ENCODE measurements at places on chromosomes 7 and 10.

- no peak for DNase-seq
Observed at GRCh38 chr10:822661-823367, 108.7 kb downstream of the LARP4B start.

GRCh38 chr7:24017519-24017918 lies 266.5 kb upstream of the NPY start:
- DNase-seq, result no peak

DNA sequence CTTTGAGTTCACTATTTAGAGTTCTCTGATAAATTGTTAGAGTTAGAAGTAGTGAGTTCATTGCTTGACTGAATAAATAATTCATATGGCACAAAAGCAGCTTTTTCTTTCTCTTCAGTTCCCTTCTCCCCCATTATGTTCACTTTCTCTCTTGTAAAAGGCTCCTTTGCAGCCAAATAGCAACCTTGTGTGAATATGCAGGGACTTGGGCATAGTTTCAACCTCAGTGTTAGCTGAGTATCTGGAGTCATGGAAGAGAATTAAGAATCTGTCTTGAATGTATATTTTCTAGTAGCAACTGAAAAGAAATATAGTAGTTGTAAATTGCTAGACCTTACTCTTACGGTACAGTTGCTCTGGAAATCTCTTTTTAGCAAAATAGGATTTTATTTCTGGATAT lies 31.9 kb downstream of the ZEB1 start:
- no peak for DNase-seq

DNA sequence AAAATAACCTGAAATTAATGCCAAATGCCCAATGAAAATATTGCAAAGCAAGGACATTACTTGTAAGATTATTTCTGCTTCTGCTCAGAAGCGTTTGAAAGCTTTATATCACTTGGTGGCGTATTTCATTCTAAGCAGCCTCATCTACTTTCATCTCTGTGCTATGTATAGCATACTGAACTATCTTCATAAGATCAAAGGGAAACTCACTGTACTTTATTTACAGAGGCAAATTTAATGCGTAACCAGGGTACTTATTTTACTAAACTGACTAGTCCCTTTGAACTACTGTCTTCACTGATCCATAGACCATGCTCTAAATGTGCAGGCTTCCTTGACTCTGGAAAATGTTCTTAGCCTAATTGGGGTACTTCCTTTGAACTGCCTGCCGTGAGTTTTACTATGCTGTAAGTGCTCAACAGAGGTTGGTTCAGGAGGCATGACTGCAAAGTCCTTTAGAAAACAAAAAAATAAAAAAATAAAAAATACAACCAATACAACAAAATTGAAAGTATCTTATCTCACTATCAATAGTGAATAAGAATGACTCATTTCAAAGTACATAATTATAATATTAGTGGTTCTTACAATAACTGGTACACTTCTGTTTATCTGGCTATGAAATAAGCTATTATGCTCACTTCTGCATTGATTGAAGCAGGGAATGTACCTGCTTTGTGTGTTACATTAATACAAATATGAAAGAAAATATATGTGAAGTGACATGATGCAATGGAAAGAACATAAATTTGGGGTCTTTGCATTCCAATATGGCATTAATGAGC lies 41.0 kb upstream of the TSPAN12 start:
- no peak for DNase-seq

DNA sequence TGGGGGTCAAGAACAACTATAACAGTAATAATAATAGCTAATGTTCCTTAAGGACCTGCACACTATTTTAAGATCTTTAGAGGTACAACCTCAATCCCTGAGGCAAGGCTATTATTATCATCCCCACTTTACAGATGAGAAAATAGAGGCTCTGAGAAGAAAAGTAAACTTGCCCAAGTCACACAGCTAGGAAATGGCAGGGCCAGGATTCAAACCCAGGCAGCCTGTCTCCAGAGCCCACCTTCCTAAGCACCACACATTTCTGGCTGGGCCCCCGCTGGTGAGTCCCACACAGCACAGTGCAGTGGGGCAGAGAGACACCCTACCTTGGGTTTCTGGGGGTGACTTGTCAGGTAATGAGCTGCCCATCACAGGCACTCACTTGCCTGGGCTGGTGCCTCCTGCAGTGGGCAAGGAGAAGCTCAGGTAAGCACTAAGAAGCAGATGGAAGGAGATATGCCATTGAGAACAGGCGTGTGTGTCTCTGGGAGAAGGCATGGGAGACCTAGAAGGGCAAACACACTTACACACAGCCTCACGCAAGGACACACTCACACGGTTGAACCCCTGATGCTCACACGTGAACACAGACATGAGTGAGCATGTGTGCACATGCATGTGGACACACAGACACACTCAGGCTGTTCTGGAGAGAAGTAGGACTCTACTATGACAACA lies 104.4 kb upstream of the ZMIZ1 start:
- no peak for DNase-seq

DNA sequence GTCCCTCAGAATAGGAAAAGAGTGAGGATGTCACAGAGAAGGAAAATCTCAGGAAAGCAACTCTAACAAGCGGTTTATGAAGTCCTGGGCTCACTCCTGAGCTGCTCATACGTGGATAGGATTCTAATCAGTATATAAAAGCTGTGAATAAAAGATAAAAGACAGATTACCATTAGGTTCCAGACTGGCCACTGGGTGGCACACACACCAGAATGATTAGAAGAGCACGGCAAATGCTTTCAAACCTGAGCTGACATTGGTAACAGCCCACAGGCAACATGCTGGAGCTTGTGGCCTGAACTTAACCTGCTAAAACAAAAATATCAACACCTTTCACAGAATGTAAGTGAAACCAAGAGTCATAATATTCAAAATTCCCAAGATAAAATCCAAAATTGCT lies 370.8 kb downstream of the GRID1 start:
- DNase-seq, result no peak

DNA sequence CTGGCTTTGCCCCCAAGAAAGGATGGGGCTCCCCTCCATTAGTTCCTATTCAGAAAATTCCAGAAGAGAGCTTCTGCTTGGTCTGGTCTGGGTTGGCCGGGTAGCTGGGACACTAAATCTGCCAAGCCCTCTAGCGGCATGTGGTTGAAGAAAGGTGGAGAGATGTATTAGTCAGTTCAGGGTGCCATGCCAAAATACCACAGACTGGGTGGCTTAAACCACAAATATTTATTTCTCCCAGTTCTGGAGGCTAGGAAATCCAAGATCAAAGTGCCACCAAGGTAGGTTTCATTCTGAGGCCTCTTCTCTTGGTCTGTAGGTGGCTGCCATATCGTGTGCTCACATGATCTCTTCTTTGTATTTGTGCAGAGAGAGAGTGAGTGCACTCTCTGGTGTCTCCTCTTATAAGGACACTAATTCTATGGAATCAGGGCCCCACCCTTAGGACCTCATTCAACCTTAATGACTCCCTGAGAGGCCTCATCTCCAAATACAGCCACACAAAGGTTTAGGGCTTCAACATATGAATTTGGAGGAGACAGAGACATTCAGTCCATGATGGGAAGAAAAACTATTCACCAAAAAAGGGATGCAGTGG lies 38.7 kb upstream of the MTPAP start:
- no peak for DNase-seq

GRCh38 chr7:1298051-1298930 lies 65.6 kb downstream of the UNCX start:
- no peak for DNase-seq

GRCh38 chr7:14233076-14233867 lies 243.8 kb upstream of the ETV1 start:
- no peak for DNase-seq

GRCh38 chr10:50480054-50481007 lies 143.4 kb downstream of the SGMS1 start:
- DNase-seq, result no peak

GRCh38 chr7:81484261-81484660 lies 285.6 kb downstream of the HGF start:
- peak; percentile 79 for DNase-seq

DNA sequence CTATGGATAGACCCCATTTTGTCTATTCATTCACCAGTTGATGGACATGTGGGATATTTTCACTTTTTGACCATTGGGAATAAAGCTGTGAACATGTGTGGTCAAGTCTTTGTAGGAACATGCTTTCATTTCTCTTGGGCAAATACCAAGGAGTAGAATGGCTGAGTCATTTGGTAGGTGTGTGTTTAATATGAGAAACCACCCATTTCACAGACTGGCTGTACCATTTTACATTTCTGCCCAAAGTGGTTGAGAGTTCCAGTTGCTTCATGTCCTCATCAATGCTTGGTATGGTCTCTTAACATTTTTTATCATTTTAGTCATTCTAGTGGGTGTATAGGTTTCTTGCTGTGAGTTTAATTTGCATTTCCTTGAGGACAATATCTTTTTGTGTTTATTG lies 124.9 kb upstream of the RHEB start:
- DNase-seq, result no peak

- DNase-seq, result peak; percentile 36
Observed at GRCh38 chr7:71824006-71824760, 588.0 kb downstream of the CALN1 start.

DNA sequence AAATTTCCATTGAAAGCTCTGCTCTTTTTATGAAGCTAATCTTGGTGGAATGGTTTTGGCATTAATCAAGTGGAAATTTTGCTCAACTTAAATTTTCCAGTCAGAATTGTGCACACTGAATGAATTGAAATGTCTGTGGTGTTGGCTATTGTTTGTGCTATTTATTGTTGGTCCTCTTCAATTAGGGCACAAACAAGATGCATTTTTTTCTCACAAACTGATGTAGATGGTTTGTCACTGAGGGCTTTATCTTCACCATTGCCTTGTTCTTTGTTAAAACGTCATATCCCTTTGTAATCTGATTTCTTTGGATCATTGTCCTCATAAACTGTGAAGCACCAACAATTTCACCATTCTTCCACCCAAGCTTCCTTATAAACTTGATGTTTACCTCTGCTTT lies 152.1 kb upstream of the RHOBTB1 start:
- no peak for DNase-seq

- DNase-seq, result no peak
Observed at GRCh38 chr10:3757638-3758490, 27.1 kb downstream of the KLF6 start.

- DNase-seq, result no peak
Observed at GRCh38 chr10:22945934-22946673, 18.3 kb downstream of the ARMC3 start.

DNA sequence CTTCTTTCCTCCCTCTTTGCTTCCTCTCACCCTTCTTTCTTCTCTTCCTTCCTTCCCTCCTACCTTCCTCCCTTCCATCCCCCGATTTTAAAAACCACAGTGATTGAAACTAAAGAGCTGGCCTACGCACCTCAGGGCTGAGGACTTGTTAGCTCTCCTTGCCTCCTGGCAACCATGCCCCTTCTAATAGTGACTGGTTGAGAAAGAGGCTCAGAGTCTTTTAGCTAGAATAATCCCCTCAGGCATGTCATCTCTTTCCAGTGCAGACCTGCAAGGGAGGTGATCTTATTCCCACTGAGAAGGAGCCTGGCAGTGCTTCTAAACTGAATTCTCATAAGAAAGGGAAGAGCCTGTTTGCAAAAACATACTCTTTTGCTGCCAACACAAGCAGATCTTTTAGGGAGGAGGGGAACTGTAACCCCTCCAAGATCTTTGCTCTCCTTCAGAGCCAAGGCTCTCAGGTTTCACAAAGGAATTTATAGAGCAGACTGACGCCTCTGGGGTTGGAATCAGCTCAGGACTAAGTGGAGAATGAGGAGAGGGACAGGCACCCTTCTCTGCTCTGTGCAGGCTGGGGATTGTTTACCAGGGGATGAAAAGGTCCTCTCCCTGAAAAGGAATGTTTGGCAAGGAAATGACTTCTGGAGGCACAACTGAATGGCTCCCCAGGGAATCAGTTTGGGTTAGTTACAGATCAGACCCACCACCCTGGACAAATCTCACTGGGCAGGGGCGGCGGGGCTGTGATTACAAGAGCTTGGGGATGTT lies 9.4 kb upstream of the ANKRD1 start:
- DNase-seq, result peak; percentile 84

All from skeletal muscle cell (primary cell).